ENCODE measurements at places on chromosomes 11 and 22. TPM values are rescaled to one million over a fixed set of nuclear protein-coding genes. Genes with fewer than 3 reads are reported as not detected.

The PANX1 gene
- total RNA-seq: 24.4 TPM

The SLC37A2 gene
- total RNA-seq: 1.5 TPM

The APOA4 gene
- total RNA-seq: 14.3 TPM

The HARBI1 gene
- total RNA-seq: not detected

The MMP8 gene
- not detected for total RNA-seq

The TRIM66 gene
- total RNA-seq: 3.9 TPM

The PHETA2 gene
- total RNA-seq: 41.5 TPM

The CRYBA4 gene
- total RNA-seq: not detected

The IGLL1 gene
- not detected for total RNA-seq

The CTSW gene
- total RNA-seq: not detected

The MS4A15 gene
- total RNA-seq: not detected

The IGSF22 gene
- not detected for total RNA-seq

The USP2 gene
- not detected for total RNA-seq

The ARHGAP20 gene
- 4.9 TPM for total RNA-seq

The PTS gene
- total RNA-seq: 13.5 TPM

The MIOX gene
- total RNA-seq: not detected

The WDR74 gene
- total RNA-seq: 28.7 TPM

The UQCR10 gene
- total RNA-seq: 66.8 TPM

The ANKK1 gene
- total RNA-seq: not detected
